ENCODE measurements at places on chromosomes 7 and 10.

- peak; percentile 45 for DNase-seq
Measured at GRCh38 chr10:100997360-100998182, 2.0 kb upstream of the LZTS2 start.

DNA sequence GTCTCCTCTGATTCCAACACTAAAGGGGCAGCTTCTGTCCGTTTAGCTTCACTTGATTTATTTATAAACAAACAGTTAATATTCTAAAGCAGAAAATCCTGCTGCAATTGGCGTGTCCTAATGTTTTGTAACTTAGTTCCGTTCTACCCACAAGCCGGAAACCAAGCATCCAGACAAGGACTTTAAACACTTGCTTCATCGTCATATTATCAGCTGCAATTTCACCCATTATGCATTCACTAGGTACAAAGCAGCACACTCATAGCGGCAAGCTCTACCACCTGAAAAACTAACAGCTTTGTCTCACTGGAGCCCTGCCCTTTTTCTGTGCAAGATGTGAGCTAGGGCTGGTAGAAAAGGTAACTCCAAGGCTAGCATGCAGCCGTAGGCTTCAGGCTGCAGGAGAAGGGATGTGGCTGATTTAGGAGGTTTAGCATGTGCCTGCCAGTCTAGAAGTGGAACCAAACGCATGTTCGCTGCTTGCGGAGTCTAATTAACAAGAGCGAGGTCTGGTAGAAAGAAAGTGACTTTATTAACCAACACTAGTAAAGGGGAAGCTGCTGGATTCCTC lies 43.7 kb upstream of the BPGM start:
- no peak for DNase-seq

GRCh38 chr10:123272171-123272570 lies 118.0 kb downstream of the BUB3 start:
- no peak for DNase-seq

DNA sequence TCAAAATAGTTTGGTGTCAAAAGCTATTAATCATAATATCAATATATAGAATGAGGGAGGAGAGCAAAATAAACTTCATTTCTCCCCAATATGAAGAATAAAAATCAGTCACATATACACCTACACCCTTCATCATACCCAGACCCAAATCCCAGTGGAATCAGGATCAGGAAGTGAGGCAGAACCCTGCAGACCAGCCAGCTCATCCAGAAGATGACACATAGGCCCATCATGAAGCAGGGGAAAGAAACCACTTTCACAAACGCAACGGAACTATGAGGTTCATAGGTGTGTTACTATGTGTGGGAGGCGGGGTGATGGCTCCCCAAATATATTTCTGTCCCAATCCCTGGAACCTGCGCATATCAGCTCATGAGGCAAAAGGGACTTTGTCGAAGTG lies 89.0 kb downstream of the RSU1 start:
- DNase-seq, result no peak

DNA sequence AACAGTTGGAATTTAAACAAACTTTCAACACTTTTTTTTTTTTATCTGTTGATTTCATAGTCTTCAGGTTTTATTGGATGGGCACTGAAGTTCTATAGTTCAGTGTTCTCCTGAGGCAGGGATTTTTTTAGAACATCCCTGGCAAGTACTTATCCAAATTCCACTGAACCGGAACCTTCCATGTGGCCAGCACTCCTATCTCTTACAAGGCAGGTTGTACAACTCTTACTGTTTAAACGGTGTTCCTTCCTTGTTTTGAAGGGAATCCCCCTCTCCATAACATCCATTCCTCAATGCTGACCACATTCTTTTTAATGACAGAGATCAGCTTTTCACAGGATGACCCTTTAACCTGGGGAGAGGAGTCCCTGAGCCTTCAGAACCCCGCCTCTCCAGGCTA lies 238.9 kb upstream of the CTBP2 start:
- DNase-seq, result no peak

DNA sequence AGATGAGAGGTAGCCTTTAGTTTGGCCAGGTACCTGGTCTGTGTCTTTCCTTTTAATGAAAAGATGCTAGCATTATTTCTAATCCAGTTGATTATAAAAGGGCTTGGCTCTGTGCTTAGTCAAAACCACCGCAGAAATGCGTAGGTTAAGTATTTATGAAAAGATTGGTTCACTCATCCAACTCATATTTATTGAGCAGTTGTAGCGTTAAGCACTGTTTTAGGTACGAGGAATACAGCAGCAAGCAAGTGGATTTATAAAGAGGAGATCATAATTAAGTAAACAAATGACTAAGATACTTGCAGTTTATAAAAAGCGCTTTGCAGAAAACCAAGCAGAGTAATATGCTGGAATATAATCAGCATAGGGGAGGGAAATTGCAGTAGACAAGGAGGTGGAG lies 129.8 kb downstream of the PPP1R17 start:
- no peak for DNase-seq

DNA sequence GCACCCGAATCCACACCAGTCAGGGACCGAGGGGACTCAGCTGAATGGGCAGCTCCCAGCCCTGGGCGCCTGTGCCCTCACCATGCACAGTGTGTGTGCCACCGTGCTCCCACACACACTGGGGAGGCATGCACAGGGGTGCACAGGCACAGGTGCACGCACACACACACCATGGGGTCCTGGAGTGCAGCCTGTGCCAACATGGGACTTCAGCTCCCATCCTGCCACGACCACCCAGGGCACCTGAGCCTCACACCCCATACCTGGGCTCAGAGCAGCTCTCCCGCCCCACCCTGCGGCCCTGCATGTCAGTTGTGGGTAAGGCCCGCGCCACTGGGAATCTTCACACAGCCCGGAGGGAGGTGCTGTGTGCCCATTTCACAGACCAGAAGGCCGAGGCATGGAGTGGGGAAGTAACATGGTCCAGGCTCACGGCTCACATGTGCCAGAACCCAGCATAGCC lies 8.0 kb downstream of the ELFN1 start:
- DNase-seq, result no peak

- DNase-seq, result no peak
Measured at GRCh38 chr7:134724606-134725005, 54.8 kb upstream of the CALD1 start.

- no peak for DNase-seq
Measured at GRCh38 chr7:74617180-74617744, 40.3 kb upstream of the GTF2I start.

DNA sequence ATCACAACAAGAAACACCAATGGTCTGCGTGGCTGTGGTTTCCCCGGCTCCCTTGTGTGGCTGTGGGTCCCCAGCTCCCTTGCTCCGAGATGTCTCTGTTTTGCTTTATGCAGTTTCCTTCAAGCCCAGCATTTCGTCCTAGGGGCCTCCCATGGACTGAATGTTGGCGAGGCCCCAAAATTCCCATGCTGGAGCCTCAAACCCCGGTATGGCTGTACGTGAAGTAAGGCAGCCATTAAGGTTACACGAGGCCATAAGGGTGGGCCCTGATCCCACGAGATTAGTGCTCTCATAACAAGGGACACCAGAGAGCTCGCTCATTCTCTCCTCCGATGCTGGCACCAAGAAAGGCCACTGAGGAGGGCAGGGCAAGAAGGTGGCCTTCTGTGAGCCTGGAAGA lies 44.6 kb downstream of the INSIG1 start:
- DNase-seq, result no peak

GRCh38 chr7:135454060-135454459 lies 55.8 kb downstream of the CNOT4 start:
- DNase-seq, result no peak

- DNase-seq, result no peak
Measured at GRCh38 chr7:14766747-14767146, 135.8 kb downstream of the DGKB start.

GRCh38 chr10:44982496-44982895 lies 3.9 kb upstream of the DEPP1 start:
- DNase-seq, result no peak

DNA sequence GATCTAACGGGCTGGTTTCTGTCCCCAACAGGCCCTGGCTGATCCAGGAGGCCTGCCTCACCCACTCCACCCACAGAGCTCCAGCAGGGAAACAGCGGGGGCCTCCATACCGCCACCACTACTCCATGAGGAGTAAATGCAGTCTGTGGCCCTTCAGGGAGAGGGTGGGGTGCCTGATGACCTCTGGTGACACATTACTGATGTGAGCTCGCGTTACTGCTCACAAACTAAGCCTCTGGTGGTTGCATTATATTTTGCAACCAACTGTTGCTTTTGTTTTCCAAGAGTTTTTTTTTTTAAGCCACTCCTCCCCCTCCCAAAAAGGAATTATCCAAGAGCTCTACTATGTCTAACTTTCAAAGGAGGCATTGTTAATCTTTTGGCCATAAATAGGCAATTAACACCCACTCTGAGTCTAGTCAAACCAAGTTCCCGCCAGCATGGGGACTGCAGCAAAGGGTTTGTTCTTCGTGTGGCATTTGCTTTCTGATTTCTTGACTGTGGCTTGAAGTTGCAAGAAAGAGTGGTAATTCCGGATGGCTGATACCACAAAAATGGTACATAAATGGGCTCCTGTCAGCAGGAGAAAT lies 72.6 kb downstream of the FAM53B start:
- DNase-seq, result no peak

DNA sequence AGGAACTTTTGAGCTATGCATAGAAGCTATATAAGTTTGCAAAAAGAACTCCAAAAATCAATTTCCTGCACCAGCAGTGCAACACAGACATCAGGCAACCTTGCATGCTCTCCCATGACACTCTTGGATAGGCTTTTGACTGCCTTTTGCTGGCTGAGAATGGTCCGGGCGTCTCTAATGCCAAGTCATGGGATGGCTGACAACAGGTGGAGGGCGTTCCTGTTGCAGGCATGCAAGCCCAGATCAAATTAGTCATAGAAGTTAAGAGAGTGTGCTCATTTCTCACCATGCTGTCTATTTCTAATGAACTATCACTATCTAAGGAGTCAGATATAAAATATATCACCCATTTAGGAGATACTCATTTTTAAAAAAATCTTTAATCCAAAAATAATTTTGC lies 8.4 kb downstream of the PLCE1 start:
- no peak for DNase-seq

GRCh38 chr7:3721422-3721821 lies 420.4 kb downstream of the SDK1 start:
- DNase-seq, result no peak

- DNase-seq, result peak; percentile 47
Measured at GRCh38 chr10:29496341-29497162, 138.2 kb downstream of the SVIL start.

- no peak for DNase-seq
Measured at GRCh38 chr7:28298870-28299518, 113.3 kb upstream of the CREB5 start.

- no peak for DNase-seq
Measured at GRCh38 chr10:1323951-1324350, 267.8 kb downstream of the WDR37 start.

Measured in stimulated activated CD4-positive, alpha-beta T cell treated with anti-CD3 and anti-CD28 coated beads, TNF-alpha, amount 100 ng/mL, for 4 hours (primary cell).